Left hindlimb (tissue), 1 donor: ENCODE measurements at places on chromosomes 7 and 10.

DNA sequence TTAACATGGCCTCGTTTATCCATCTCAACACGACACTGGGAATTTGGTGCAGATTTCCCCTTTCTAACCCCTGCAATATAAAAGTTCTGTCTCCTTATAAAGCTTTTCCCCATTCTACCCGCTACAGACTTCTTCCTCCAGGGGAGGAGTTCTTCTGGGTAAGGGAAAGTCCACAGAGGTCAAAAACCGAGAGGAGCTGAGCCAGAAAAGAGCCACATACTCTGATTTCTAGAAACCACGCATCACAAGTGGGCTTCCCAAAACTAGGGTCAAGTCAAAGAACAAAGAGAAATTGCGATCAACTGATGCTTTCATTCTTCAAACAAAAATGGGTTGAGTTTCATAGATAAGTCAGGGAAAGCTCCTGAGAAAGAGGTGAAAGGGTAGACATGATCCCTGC lies 6.8 kb downstream of the IL6 start:
- DNase-seq, result no peak

DNA sequence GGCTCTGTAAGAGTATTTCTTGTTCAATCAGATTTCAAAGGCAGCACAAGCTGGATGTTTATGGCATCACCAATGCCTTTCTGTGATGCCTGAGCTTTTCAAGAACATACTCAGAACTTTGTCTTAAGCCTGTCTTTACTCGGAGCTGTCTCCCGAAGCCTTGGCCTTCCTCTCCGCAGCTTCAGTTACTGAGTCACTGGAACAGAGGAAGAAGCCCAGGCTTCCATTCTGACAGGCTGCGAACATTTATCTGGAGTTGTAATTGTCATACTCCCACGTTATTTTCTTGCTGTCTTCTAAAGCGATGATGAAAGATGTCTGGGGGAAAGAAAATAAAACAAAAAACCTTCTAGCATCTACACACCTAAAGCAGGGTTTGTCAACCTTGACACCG lies 43.9 kb downstream of the GRK5 start:
- peak; percentile 11 for DNase-seq

GRCh38 chr10:44898665-44899064 lies 12.5 kb upstream of the TMEM72 start:
- DNase-seq, result no peak

DNA sequence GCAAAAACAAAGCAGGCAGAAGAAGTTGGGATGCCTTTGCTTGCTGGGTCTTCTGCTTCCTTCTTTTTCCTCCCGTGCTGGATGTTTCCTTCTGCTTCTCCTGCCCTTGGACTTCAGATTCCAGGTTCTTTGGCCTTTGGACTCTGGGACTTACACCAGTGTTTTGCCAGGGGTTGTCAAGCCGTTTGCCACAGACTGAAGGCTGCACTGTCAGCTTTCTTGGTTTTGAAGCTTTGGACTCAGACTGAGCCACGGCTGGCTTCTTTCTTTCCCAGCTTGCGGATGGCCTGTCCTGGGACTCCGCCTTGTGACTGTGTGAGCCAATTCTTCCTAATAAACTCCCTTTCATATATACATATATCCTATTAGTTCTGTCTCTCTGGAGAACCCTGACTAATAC lies 11.3 kb upstream of the LCOR start:
- no peak for DNase-seq

GRCh38 chr7:136585954-136586670 lies 282.3 kb upstream of the CHRM2 start:
- DNase-seq, result no peak

- no peak for DNase-seq
These were observed 83.7 kb downstream of the MBL2 start for GRCh38 chr10:52688899-52689298.

DNA sequence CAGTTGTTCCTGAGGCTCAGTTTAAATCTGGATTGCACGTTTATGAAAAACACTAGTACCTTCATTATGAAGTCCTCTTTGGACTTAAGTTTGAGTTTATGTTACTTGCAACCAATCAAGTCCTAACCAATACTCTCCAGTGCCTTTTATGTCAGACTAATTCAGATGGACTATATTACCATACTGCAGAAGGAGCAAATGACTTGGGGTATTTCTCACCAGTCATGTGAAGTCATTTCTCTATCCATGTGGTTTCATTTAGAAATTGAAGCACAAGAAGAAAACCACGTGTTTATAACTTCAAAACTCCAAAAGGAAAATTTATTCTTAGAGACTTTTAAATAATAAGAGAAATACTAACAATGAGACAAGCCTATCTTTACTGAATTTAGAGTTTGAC lies 201.6 kb downstream of the MBL2 start:
- DNase-seq, result no peak

GRCh38 chr7:1940863-1941262 lies 270.8 kb downstream of the ELFN1 start:
- no peak for DNase-seq

GRCh38 chr7:9017286-9017685 lies 583.9 kb downstream of the NXPH1 start:
- DNase-seq, result no peak

DNA sequence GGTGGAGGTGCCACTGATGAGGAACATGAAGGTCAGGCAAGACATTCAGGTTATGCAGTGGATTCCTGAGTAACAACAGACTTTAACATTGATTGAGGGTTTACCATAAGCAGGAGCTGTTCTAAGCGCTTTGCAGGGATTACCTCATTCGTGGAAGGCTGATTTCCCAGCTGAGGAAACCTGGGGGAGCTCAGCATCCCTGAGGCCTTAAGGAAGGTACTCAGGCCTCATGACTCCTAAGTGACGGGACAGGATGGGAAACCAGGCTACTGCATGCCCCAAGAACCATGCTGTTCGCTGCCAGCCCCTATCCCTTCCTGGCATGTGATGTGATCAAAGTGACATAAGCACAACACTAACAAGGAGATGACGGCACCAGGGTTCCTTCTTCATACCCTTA lies 143.6 kb upstream of the NFE2L3 start:
- no peak for DNase-seq

DNA sequence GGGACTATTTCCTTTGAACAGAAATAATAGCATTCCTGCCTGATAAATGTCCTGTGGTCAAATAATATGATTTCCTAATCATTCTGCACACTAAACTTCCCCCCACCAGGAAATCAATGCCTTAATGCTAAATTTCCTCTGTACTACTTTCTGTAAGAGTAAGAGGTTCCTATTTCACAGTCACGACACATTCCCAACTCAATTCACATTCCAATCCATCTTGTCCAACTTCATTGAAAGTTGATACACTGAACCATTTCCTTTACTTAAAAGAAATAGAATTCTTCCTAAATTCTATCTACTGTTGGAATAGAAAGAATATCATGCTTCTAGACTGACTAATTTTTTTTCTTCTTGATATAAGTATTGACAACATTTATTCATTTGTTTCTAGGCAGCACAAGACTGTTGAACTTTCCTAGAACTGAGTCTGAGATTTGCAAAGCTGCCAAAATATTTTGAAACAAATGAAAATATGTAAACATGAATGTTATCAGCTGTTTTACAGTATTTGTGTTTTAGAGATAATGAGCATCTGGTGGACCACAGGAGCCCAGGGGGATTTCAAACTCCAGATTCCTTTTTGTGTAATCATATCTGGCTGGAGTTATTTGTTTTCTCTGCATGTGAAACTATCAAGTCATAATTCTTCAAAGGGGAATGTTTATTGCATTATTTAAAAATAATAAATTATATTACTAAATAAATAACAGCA lies 121.5 kb downstream of the TPST1 start:
- no peak for DNase-seq

DNA sequence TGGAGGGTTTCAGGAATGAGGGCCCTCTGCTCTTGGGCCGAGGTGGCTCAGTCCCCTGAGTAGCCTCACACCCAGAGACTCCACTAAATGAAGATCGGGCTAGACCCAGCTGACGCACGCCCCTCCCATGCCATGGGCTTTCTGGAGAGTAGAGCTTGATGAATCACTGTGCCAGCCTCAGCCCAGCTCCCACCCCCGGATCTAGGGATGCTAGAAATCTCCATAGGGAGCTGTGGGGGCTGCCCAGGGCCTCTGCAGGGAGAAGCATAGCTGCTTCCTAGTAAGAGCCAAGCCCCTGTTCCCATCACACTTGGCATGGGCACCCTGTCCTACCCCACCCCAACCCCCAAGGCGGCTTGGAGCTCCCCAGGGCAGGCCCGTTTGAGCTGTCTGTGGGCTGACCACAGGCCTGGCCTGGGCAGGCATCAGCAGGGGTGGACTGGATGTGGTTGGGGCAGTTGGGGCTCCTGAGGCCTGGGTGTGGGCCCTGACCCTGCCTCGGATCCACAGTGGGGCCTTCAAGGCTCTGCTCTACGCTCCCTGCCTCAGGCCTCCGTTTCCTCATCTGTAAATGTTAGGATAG lies 121.2 kb downstream of the ZMIZ1 start:
- DNase-seq, result no peak

GRCh38 chr10:78389419-78389818 lies 355.8 kb downstream of the RPS24 start:
- DNase-seq, result no peak

- DNase-seq, result no peak
These were observed 50.1 kb upstream of the INPP5A start for GRCh38 chr10:132487241-132488135.

- no peak for DNase-seq
These were observed 45.1 kb downstream of the DPY19L1 start for GRCh38 chr7:34991938-34992840.

- DNase-seq, result no peak
These were observed 95.1 kb upstream of the PPP2R2D start for GRCh38 chr10:131805696-131806095.

GRCh38 chr10:76459016-76459730 lies 1027.7 kb downstream of the LRMDA start:
- DNase-seq, result no peak

DNA sequence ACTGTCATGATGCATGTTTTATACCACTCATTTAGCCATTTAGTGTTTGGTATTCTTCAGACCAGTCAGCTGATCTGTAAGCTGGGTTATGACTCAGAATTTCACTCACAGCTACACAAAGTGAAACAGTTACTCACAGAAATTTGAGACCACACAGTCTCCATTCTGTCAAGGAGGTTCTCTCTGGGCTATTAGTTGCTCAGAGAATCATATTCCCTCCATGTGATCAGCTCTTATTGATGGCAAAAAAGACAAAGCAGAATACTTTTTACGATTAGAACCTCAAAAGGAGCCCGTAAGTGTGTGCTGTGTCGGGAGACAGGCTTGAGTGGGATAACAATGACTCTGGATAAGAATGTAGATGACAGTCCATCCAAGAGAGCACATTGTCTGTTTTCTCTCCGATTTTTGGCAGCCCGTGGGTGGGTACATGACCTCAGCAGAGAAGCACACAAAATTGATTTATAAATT lies 277.6 kb upstream of the SORCS1 start:
- no peak for DNase-seq

GRCh38 chr10:101262147-101262546 lies 32.9 kb upstream of the LBX1 start:
- DNase-seq, result no peak

- no peak for DNase-seq
These were observed 6.0 kb upstream of the RSBN1L start for GRCh38 chr7:77690289-77690688.

- DNase-seq, result no peak
These were observed 71.1 kb upstream of the CAMK2B start for GRCh38 chr7:44396496-44396895.

DNA sequence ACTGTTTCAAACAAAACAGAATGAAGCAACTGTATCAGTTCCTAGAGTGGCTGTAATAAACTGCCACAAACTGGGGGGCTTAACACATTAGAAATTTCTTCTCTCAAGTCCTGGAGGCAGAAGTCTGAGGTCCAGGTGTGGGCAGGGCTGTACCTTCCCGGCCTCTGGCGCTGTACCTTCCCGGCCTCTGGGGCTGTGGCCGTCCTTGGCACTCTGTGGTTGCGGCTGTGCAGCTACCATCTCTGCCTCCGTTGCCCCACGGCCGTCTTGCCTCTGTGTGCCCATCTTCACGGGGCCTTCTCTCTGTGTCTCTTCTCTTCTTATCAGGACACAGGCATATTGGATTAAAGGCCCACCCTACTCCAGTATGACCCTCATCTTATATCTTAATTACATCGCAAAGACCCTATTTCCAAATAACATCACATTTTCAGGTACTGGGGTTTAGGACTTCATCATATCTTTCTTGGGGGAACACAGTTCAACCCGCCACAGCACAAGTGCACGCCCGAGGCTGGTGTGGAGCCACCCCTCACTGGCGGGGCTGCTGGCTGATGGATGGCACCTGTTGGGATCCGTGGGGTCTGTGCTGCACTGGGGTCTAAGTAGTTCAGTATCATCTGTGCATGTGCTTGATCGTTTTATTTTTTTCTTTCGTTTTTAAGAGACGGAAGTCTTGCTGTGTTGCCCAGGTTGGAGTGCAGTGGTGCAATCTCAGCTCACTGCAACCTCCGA lies 123.2 kb downstream of the ACTR3B start:
- DNase-seq, result no peak
